ENCODE measurements at places on chromosomes 2 and 18. TPM values are rescaled to one million over a fixed set of nuclear protein-coding genes. Genes with fewer than 3 reads are reported as not detected.

DNA sequence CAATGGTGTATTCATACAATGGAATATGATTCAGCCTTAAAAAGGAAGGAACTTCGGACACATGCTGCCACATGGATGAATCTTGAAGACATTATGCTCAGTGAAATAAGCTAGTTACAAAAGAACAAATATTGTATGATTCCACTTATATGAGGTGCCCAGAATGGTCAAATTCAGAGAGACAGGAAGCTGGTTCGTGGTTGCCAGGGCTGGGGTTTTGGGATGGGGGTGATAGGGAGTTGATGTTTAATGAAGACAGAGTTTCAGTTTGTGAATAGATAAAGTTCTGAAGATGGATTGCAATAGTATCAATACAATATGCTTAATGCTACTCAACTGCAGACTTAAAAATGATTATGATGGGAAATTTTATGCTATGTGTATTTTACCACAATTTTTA lies 28.0 kb upstream of the MC2R start:
- DNase-seq, result no peak

DNA sequence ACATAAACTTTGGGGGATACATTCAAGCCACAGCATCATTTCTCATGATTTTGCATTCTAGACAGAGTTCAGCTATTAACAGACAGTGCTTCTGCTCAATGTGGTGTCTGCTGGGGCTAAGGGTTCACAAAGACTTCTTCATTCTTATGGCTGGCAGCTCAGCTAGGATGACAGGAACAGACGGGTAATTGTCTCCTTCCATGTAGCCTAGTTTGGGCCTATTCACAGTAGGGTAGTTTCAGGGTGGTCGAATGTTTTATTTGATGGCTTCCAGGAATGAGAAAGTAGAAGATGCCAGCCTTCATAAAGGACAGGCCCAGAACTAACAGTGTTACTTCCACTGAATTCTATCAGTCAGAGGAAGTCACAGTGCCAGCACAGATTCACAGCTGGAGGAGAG lies 26.0 kb upstream of the BCL2L11 start:
- DNase-seq, result no peak

DNA sequence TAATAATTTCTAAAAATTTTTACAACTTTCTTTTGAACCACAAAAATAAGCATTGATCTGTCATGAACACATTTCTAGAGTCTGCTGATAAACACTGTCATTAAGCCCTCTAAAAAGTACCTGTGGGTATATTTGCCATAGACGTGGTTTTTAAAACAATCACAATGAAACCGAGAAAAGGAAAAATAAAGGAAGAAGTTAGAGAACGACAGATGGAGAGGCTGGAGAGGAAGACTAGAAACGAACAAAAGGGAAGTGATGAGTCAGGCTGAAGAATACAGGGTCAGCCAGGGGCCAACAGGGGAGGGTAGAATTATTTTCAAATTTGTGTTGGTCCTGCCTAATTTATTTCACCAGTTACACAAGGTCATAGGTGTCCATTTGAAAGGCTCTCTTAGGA lies 62.0 kb downstream of the MYL12B start:
- no peak for DNase-seq

DNA sequence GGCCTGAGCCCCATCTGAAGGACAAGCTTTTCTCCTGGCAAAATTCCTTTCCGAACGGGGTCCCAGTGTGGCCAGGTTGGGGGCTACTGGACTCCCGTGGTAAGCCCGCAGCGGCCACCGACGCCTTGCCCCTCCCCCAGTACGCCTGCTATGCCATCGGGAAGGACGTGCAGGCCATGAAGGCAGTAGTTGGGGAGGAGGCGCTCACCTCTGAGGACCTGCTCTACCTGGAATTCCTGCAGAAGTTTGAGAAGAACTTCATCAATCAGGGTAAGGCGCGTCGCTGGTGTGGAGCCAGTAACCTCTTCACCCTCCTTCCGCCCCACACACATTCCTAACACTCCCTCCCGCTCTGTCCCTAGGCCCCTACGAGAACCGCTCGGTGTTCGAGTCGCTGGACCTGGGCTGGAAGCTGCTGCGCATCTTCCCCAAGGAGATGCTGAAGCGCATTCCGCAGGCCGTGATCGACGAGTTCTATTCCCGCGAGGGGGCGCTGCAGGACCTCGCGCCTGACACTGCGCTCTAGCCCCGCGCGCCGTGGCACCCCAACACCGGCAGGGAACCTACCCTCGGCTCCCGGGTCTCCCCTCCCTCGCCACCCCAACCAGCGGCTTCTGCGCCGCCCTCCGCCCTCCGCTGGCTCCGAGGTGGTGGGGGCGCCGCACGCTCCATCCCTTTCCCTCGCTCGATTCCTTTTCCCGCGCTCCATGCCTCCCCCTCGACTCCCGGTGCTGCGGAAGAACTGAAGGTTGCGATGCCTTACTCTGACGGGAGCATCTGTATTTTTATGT lies 13.6 kb upstream of the ANKRD53 start:
- peak; percentile 70 for DNase-seq

- no peak for DNase-seq
These were observed 13.3 kb downstream of the ATF2 start for GRCh38 chr2:175154661-175155082.

- peak; percentile 48 for DNase-seq
These were observed 36.4 kb downstream of the PXDN start for GRCh38 chr2:1707771-1708418.

DNA sequence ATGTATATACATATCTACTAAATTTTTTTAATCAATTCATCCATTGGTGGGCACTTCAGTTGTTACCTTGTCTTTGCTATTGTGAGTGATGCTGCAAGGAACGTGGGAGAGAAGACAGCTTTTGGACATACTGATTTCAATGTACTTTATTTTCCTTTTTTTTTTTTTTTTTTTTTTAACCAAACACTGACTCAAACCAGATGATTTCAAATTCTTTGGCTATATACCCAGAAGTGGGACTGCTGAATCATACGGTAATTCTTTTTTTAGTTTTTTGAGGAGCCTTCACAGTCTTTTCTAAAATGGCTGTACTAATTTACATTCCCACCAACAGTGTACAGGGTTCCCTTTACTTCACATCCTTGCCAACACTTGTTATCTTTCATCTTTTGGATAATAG lies 204.7 kb downstream of the INSIG2 start:
- DNase-seq, result no peak

- no peak for DNase-seq
These were observed 504.8 kb downstream of the LRRTM4 start for GRCh38 chr2:77017355-77017745.

DNA sequence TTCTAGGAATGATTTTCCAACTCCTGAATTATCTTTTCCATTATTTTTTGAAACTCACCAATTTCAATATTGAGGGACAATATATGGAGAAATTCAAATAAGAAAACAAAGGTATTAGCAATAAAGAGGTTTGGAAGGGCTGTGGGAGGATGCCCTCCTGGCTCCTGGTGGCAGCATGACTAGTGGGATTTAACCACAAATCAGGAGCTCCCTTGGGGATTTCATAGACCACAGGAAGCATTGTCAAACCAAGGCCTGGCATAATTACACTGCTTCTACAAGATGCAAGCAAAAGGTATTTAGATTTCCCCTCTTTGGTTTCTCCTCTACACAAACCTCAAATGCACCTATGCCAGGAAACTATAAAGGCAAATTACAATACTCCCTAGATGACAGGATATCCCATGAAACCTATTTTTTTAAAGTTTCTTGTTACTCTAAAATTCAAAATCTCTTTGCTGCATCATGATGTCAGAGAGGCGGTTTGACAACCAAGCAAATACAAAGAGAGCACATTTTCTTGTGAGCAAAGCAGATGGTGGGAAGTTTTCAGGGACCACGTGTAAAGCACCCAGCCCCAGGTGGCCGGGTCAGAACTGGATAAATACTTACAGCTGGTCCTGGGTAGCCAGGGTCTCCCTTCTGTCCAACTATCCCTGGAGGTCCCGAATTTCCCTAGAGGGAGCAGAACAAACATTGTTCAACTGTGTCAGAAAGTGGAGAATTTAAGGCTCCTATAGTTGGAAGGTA lies 67.9 kb downstream of the COL6A3 start:
- no peak for DNase-seq

- DNase-seq, result no peak
These were observed 228.1 kb upstream of the TRIB2 start for GRCh38 chr2:12488352-12489318.

- DNase-seq, result no peak
These were observed 1.2 kb upstream of the CABLES1 start for GRCh38 chr18:23133860-23134779.

GRCh38 chr2:231483398-231484329 lies 19.4 kb upstream of the NCL start:
- no peak for DNase-seq

DNA sequence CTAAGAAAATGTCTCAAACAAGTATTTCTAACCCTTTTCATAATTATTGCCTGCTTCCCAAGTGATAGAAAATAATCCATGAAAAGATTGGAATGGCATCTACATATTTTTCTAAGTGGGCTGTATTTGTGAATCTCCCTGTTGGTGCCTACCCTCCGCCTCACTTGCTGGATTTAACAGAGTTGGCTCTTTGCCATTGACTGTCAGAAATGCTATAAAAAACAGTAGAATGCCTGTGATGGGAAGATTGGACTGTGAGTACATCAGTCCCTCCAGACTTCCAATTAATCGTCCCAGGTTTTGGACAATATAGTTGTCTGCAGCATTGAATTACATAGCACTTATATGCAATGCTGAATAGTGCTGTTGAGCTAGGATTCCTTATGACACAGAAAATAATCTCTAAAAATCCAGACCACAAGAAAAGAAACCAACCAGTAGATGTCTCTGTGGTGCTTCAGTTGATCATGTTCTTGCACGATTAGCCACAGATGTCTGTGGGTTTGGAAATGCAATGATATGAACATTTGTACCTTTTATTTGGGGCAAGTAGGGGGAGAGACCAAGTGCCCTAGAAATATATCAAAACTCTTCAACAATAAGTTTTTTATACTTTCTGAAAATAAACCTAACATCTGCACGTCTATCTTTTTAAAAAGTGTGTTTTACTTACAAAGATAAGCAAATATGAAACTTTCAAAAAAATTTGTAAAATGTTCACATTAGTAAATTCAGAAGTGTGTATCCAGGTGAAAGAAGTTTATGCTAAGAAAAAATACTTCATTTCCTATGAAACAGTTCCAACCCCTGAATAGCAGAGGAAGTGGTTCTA lies 88.5 kb downstream of the DYNAP start:
- DNase-seq, result no peak

- no peak for DNase-seq
These were observed 557 bp upstream of the GREB1L start for GRCh38 chr18:21241301-21242048.

GRCh38 chr2:19574778-19575260 lies 216.4 kb upstream of the OSR1 start:
- DNase-seq, result peak; percentile 49

DNA sequence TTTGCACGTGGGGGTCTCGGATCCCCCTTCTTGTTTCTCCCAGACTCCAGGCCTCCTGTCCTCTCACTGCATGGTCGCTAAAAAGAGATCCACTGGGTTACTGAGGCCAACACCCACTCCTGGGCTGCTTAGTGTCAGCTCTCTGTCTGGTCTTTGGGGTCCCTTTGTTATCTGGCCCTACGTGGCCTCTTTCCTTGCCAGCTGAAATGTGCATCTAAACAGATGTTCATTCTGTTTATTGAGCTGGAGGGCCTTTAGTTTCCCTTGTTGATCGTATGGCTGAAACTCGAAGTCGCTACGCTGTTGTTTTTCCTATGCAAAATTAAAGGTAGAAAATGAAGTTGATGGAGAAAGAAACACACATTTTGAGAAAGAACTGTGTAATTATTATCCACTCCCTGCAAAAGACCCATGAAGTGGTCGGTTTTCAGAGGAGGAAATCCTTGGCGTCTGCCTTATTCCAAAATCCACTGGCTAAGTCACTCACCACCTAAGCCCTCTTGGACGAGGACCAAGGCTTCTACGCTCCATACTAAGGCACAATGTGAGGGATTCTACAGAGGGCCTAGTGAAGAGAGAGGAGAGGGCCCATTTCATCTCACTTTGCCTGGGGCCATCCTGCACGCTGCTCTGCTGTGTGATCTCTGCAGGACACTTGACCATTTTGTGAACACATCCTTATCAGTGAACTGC lies 105.3 kb downstream of the GLI2 start:
- no peak for DNase-seq

DNA sequence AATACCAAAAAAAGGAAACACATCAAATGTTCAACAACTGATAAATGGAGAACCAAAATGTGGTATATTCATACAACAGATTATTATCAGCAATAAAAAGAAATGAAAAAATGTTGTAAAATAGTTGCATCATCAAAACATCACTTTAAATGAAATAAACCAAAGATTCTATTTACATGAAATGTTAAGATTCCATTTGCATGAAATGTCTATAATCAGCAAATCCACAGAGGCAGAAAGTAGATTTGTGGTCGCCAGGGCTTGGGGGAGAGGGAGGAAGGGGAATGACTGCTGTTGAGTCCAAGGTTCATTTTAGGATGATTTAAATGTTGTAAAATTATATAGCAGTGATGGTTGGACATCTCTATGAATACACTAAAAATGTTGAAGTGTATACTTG lies 181.9 kb downstream of the RTP5 start:
- no peak for DNase-seq

- no peak for DNase-seq
These were observed 164.1 kb downstream of the GREB1L start for GRCh38 chr18:21406116-21406515.

- no peak for DNase-seq
These were observed 202.3 kb downstream of the PLCL1 start for GRCh38 chr2:198006733-198007132.

DNA sequence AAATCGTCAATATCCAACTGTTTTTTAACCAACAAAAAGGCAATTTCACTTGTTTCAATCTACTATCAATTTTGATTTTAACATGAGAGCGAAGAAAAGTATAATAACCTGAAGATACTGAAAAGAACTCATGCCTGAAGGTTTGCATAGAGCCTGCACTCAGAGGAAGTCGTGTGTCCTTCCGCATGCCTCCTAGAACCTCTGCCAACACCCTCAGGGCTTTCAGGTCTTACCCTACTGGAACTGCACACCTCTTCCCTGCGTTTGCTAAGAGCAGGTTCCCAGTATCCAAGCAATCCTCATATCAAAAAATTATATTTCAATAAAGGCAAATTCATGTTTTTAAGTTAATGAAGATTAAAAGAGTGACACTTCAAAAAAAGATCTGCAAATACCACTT lies 74.7 kb downstream of the PIAS2 start:
- DNase-seq, result no peak

MYL12B gene
- 372 TPM for total RNA-seq

L3MBTL4 gene
- total RNA-seq, result 8.5 TPM

C2orf78 gene
- not detected for total RNA-seq

CMPK2 gene
- total RNA-seq, result 7.5 TPM

METTL4 gene
- 12.9 TPM for total RNA-seq

CFAP53 gene
- 0.81 TPM for total RNA-seq

GULP1 gene
- total RNA-seq, result 19.9 TPM

PSMA8 gene
- not detected for total RNA-seq

All from ureter (tissue), 1 donor.